ENCODE measurements at places on chromosomes 13 and 19.
A peak's percentile ranks its signal among the peaks of the same experiment; 100 is the strongest.

DNA sequence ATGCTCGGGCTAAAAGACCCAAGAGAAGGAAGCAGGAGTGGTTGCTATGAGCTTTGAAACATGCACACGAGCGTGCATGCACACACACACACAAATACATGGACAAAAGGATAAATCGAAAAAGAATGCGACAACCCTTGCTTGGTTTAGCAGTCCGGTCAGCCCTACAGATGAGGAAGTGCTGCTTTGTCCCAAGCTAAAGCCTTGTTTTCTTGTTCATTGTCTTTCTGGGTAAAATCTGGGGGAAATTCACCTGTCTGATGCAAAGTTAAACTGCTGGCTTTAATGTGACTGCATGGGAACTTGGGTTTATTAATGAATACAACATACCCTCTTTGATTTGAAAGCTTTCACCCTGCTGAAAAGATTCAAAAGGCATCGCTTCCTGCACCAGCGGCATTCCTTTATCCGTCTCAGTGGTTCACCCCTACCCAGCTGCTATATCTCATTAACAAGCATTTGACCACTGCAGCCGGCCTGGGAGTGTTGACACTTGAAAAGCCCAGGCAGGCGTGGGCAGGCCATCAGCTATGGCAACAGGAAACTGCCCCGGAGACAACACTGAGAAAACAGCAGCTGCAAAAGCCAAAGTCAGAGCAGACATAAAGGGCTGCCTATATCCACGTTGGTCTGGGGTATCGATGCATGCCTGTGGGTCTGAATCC is 301.7 kb downstream of the NDFIP2 start:
- DNase-seq, result no peak

DNA sequence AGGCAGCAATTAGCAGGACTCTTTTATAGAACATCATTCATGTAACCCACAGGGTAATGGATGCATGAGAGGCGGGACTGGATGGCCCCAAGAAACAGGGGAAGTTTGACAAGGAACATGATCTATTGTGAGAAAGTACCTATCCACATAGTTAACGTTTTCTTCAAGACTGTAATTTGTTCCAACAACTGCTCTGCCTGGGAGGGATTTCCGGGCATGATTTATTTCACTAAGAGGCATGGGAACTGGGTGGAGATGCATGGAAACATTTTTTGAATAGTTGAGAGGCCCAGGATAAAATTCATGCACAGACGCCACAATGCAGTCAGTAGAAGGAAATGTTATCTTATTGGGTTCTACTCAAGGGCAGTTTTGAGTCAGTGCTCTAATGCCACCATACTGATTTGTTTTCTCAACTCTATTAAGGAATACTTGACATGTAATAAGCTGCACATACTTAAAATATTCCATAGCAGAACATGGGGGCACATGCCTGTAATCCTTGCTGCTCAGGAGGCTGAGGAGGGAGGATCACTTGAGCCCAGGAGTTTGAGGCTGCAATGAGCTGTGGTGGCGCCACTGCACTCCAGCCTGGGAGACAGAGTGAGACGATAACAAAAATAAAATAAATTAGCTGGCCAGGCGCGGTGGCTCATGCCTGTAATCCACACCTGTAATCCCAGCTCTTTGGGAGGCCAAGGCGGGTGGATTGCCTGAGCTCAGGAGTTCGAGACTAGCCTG is 9.9 kb upstream of the ATG4D start:
- DNase-seq, result no peak

- no peak for DNase-seq
Observed at GRCh38 chr13:112733112-112733511, 43.3 kb downstream of the ATP11A start.

- peak; percentile 77 for DNase-seq
Observed at GRCh38 chr19:13234518-13234917, 84.3 kb downstream of the IER2 start.

GRCh38 chr19:33844478-33844877 is 47.8 kb downstream of the KCTD15 start:
- no peak for DNase-seq

- no peak for DNase-seq
Observed at GRCh38 chr13:77233159-77233558, 93.7 kb downstream of the MYCBP2 start.

- DNase-seq, result no peak
Observed at GRCh38 chr13:95050800-95051615, 250.2 kb downstream of the ABCC4 start.
